ENCODE measurements at places on chromosomes 1 and 21.

GRCh38 chr1:53964109-53964508, 18.0 kb downstream of the LRRC42 start:
- no peaks in the 10 kb centered on the region for H3K27me3 ChIP-seq
- no peak overlapping the region for H3K4me3 ChIP-seq
- no peaks in the 10 kb centered on the region for H3K4me1 ChIP-seq
- H3K27ac ChIP-seq: no peak overlapping the region
- H3K36me3 ChIP-seq: peaks cover 35% of the 10 kb centered on the region

DNA sequence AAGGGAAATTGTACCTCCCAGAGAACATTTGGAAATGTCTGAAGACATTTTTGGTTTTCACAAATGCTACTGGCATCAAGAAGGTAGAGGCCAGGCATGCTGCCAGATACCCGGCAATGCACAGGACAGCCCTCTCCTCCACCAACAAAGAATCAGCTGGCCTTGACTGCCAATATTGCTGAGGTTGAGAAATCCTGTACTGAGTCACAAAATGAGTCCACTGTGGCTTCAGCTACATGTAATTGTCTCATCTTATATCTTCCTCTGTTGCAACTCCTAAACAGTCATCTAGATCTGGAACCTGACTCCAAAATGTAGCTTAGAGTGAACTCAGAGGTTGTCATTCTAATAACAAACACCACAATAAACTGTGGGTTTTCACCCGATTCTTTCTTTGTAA, 327.5 kb upstream of the POGK start:
- no peak for DNase-seq
- H3K27ac ChIP-seq: no peak overlapping the region
- H3K36me3 ChIP-seq: no peaks in the 10 kb centered on the region
- H3K27me3 ChIP-seq: peaks cover 33% of the 10 kb centered on the region

- DNase-seq: no peak
- H3K4me3 ChIP-seq: no peak overlapping the region
- no peak overlapping the region for H3K27ac ChIP-seq
- no peaks in the 10 kb centered on the region for H3K36me3 ChIP-seq
Measured at GRCh38 chr1:93033029-93033428, 46.1 kb upstream of the MTF2 start.

- no peak for DNase-seq
- peaks cover 18% of the 10 kb centered on the region for H3K4me1 ChIP-seq
- H3K4me3 ChIP-seq: no peak overlapping the region
- no peak overlapping the region for H3K27ac ChIP-seq
Measured at GRCh38 chr1:18643154-18644012, 12.7 kb downstream of the PAX7 start.

DNA sequence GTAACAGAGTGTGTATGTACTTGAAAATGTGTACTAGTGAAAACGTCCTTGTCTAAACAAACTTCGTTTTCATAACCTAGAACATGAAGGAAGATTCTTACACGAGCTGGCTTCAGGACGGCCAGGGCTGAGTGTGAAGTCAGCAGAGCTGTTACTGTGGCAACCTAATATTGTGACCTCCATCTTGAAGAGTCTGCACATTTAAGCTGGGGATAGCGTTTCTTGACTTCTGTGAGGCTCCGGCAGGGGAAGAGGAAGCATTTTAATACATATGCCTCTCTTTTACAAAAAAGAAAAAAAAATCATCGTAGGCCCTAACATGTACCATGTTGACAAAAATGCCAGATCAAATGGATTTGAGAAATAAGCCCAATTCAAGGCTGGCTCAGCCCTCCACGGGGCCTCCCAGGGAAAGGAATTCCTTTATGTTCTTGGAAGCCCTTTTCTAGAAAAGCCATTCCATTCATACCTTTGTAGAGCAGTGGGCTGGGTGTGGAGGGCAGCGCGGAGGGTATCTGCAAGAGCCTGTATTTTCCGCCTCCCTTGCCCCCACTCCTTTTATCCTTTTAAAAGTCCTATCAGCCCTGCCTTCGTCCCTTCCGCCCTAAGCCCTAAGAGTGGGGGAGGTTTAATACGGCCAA, 51.1 kb downstream of the SIM2 start:
- no peak overlapping the region for H3K4me3 ChIP-seq
- H3K27me3 ChIP-seq: peaks cover 48% of the 10 kb centered on the region
- H3K4me1 ChIP-seq: peaks cover 6% of the 10 kb centered on the region
- H3K27ac ChIP-seq: no peak overlapping the region
- peaks cover 19% of the 10 kb centered on the region for H3K36me3 ChIP-seq
- no peak for DNase-seq

DNA sequence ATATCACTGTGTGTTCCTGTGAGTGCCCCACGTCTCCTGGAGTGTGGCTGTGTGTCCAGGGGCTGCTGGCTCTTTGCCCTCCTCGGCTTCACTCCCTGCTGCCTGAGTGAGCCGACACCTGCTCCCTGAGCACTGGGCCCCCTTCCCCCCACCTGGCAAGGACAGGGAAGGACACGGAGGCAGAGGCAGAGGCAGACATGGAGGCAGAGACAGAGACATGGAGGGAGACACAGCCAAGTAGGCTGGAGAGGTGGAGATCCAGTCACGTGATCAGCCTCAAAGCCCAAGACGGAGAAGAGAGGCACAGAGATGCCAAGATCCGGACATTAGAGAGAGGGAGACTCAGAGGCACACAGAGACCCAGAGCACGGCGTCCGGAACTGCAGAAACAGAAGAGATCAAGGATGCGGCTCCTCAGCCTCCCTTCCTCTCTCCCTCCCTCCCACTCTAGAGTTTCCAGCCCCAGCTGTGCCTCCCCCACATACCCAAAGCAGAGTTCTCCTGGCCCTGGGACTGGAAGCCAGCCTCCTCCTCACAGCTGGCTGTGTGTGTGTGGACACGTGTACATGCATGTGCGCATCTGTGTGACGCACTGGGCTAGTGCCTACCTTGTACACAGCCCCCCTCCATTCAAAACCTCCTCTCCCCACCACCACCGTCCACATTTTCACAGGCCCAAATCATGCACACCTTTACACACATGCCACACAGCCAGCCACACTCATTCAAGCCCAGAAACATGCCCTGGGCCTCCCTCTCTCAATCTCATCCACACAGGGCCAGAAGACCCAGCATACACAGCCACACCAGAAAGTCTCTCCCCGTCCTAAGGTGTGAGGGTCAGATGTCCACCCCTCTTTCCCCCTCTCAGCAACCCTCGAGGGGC, 39.1 kb upstream of the WASF2 start:
- H3K27ac ChIP-seq: no peak overlapping the region
- peak overlapping the region; percentile 51 for H3K4me3 ChIP-seq
- H3K36me3 ChIP-seq: peaks cover 14% of the 10 kb centered on the region
- DNase-seq: no peak

DNA sequence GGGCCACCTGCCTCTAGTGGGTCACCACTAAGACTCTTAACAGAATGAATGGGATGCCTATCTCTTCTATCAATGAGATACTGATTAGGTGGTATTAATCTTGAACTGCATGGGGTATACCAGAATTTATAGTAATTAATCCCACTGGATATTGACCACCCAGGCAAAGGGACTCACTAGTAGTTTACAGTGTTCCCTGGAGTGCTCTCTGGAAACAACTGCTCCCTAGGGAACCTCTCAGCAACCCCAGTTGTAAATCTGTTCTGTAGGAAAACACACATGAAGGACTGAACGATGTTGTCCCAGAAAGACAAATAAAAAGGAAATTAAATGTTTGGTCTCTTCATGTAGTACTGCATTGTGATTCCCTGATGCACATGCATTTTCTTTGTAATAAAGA, 430.5 kb downstream of the HLX start:
- DNase-seq: no peak
- no peak overlapping the region for H3K27ac ChIP-seq
- no peaks in the 10 kb centered on the region for H3K4me1 ChIP-seq

DNA sequence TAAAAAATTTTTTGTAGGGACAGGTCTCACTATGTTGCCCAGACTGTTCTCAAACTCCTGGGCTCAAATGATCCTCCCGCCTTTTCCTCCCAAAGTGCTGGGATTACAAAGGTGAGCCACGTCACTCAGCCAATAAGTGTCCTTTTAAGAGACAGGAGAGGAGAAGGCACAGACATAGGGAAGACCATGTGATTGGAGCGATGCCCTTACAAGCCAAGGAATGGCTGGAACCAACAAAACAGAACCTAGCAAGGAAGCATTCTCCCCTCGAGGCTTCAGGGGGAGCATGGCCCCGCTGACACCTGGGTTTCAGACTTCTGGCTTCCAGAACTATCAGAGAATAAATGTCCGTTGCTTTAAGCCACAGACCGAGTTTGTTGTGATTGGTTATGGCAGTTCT, 37.0 kb downstream of the NDUFS5 start:
- H3K27ac ChIP-seq: no peak overlapping the region
- H3K4me3 ChIP-seq: no peak overlapping the region
- DNase-seq: no peak
- no peaks in the 10 kb centered on the region for H3K27me3 ChIP-seq
- H3K36me3 ChIP-seq: no peaks in the 10 kb centered on the region
- H3K4me1 ChIP-seq: no peaks in the 10 kb centered on the region

DNA sequence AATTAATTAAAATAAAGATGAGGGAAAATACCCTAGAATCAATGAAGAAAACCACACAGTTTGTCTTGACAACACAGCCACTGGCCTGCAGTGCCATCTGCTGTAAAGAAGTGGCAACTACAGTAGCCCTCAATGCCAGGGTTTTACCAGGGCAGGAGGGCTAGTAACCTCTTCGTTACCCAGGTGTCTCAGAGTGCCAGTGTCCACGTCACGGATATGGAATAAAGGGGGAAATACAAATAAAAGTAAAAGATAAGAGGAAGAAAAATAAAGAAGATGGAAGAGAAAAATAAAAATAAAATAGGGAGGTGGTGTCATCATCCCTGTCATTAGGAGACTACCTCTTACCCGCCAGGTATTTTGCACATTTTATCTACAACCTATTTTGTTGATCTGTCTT, 14.2 kb upstream of the SLC44A3 start:
- DNase-seq: no peak
- no peak overlapping the region for H3K4me3 ChIP-seq
- no peaks in the 10 kb centered on the region for H3K36me3 ChIP-seq
- H3K4me1 ChIP-seq: peaks cover 12% of the 10 kb centered on the region

DNA sequence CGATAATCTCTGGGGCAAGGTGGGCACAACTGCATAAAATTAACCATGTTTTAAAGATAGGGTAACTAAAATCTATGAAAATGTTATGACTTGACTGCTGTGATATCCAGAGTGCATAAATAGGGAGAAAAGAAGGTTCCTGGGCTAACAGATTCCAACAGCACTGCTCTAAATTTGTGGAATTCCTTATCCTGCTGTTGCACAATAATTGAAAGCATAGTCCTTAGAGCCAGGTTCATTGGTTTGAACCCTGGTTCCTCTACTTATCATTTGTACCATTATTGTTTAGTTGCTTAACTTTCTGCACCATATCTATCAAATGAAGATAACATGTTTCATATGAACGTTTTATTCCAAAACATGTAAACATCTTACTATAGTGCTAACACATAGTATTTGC, 219.0 kb downstream of the NUF2 start:
- no peaks in the 10 kb centered on the region for H3K4me1 ChIP-seq
- H3K27me3 ChIP-seq: no peaks in the 10 kb centered on the region
- peaks cover 1% of the 10 kb centered on the region for H3K36me3 ChIP-seq
- H3K4me3 ChIP-seq: no peak overlapping the region
- H3K27ac ChIP-seq: no peak overlapping the region

DNA sequence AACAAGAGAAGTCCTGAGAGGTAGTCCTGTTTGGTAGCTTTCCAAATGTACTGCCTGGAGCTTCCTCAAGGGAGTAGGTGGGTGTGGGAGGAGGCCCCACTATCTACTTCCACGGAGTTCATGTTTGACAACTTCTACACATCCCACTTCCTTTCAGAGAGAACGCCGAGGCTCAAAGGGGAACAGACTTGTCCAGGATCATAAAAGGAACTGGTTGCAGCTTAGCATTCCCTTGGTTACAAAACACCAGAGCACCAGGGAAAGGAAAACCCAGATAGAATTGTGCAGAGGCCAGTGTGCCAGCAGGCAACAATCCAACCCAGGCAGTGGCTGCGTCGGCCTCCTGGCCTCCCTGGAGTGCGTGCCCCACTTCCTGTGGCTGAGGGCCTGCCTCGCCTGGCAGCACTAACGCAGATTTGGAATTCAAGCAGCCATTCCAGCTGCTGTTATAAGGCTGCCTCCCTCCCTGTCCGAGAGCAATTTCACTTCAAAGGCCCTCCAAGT, 4.2 kb upstream of the RAP1GAP start:
- no peak overlapping the region for H3K4me3 ChIP-seq
- no peaks in the 10 kb centered on the region for H3K4me1 ChIP-seq
- H3K27ac ChIP-seq: no peak overlapping the region
- H3K27me3 ChIP-seq: peaks cover 3% of the 10 kb centered on the region
- H3K36me3 ChIP-seq: peaks cover 6% of the 10 kb centered on the region

DNA sequence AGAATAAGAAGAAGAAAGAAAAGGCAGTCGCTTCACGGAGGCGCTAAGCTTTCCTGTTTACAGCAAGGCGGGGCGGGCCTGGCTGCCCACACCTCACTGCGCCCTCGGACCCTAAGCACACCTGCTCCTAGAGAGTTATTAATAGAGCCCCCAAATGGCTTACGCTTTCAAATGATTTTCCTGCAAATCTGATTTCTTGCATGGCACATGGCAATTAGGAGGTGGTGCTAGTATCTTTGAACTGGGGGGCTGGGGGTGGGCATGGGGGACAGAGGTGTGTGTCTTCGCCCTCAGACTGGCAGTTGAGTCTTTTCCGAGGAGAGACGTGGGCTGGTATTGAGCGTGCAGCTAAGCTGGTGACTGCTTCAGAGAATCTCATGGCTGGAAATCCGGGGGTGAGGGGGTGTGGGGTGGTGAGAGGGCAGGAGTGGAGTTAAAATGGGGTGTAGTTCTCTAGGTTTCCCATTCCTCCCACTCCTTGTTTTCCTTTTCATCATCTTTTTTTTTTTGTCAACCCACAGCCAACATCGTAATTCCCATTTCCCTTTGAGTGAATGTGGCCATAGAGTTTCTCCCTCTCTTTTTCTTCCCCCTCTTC, 1.3 kb downstream of the S1PR1 start:
- H3K36me3 ChIP-seq: peaks cover 75% of the 10 kb centered on the region
- H3K4me1 ChIP-seq: peaks cover 77% of the 10 kb centered on the region
- H3K4me3 ChIP-seq: peak overlapping the region; percentile 99
- no peaks in the 10 kb centered on the region for H3K27me3 ChIP-seq
- H3K27ac ChIP-seq: peak overlapping the region; percentile 97

DNA sequence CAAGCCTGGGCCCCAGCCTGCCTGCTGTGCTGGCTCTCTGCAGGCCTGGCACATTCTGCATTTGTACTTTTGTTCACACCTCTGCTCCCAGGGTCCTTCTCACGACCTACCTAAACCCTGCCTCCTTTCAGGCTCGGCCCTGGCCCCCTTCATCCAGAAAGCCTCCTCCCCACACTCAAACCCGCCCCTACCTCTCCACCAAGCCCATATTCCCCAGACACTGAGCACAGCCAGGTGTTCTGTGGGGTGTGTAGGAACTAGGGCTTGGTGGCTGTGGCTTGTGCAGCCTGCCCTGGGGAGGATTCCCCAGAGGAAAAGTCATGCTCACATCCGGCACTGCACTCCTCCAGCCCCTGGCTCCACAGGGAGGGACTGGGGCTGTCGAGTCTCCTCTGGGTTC, 8.2 kb upstream of the MIXL1 start:
- H3K27ac ChIP-seq: no peak overlapping the region
- no peak for DNase-seq
- H3K4me3 ChIP-seq: no peak overlapping the region
- no peaks in the 10 kb centered on the region for H3K4me1 ChIP-seq
- peaks cover 7% of the 10 kb centered on the region for H3K27me3 ChIP-seq
